ENCODE measurements at places on chromosomes 12 and 14.

DNA sequence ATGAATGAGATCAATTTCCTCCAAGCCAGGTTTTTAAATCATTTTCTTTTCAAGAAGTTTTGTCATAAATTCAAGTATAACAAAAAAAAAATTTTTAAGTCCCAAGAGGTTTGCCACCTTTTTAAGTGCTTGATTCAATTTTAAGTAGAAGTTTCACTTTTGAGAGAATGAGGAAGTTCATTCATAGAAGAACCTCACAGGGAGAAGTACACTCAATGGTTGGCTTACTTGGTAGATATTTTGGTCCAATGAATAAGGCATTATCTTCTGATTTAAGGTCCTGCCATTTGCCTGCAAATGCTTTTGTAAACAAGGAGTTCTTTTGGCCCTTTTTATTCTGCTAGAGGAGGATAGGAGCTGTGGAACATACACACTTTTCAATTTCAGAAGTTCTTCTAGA lies 96.7 kb upstream of the NOVA1 start:
- DNase-seq = no peak

DNA sequence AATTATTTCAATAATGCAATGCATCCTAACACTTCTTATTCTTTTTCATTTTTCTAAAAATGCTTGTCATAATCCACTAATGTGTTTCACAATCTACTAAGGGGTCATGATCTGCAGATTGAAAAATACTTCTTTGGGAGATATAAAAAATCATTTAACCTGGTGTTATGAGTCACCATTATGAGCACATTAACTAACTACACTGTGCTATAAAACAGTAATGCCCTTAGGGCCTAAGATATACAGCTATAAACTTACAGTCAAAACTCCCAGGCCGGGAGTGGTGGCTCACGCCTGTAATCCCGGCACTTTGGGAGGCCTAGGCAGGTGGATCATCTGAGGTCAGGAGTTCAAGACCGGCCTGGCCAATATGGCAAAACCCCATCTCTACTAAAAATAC lies 14.2 kb downstream of the ATXN2 start:
- no peak for DNase-seq

DNA sequence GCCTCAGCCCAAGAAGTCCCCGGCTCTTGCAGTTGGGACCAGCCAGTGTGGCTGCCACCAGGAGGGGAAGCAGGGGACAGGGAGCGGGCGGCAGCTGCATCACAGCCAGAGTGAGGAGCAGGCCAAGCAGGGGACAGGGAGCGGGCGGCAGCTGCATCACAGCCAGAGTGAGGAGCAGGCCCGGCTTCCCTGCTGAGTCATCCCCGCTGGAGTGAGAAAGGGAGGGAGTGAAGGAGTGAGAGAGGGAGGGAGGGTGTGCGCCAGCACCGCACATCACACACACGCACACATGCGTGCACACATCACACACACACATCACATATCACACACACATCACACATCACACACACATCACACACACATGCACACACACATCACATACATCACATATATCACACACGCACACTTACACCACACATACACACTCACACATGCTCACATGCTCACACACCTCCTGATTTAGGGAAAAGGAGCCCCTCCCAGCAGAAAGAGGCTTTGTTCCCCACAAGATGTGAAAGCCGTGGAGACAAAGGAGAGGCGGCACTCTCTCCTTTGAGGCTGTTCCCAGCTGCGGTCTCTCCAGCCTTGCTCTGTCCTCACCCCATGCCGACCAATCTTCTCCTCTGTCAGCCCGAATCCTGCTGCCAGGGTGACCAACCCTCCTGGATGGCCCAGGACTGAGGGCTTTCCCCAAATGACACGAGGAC lies 16.7 kb upstream of the ZDHHC22 start:
- DNase-seq = no peak

GRCh38 chr12:129409281-129409680 lies 494.5 kb downstream of the TMEM132D start:
- DNase-seq = no peak

DNA sequence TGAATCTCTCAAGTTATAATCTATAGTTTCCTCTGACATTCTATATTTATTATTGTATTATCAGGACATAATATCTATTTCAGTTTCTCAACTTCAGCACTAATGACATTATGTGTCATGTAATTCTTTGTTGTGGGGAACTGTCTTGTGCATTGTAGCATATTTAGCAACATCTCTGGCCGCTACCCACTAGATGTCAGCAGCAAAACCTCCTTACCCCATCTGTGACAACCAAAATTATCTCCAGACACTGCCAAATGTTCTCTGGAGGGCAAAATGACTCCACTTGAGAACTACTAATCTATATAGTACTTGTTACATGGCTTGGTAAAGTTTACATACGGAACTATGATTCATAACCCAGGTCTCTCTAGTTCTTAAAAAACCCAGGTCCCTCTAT lies 110.2 kb downstream of the RASSF9 start:
- DNase-seq = no peak

- no peak for DNase-seq
These were observed 101.4 kb upstream of the PPM1H start for GRCh38 chr12:63036216-63036973.

DNA sequence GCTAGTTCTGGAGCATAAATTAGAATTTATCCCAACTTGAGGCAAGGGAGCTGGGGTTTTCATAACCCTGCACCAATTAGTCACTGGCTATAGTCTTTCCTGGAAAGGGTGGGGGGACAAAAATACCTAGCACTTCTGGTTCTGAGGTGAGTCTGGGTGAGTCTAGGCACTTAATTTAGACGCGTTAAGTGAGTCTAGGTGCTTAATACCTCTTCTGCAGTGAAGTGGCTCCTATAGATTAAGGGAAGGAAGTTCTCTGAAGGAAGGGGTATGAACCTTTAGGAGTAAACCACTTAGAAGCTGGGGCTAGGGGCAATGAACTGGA lies 251.7 kb downstream of the EFCAB11 start:
- no peak for DNase-seq

- no peak for DNase-seq
These were observed 37.6 kb downstream of the SPTB start for GRCh38 chr14:64841772-64842750.

DNA sequence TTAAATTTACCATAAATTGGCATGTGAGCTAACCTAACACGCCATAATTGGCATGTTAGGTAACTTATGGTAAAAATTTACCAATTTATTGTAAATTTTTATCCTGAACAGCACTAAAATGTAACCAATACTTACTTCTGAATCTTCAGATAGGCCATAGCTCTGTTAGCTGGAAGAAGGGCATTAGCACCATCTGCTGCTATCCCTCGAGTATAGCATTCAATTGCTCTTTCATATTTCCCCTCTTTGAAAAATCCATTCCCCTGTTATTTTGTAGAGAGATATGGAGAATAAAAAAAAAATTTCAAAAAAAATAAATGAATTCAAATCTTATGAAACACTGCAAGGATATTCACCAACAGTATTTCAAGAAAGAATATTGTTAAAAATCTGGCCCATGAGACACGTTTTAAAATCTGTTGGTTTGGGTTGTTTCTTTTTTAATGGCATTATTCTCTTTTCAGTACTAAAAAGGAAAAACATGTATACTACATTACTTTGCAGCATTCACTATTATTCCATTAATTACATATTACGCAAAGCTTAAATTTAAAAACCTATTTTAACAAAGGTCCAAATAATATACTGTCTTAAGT lies 19.1 kb downstream of the RPAP3 start:
- DNase-seq = no peak

DNA sequence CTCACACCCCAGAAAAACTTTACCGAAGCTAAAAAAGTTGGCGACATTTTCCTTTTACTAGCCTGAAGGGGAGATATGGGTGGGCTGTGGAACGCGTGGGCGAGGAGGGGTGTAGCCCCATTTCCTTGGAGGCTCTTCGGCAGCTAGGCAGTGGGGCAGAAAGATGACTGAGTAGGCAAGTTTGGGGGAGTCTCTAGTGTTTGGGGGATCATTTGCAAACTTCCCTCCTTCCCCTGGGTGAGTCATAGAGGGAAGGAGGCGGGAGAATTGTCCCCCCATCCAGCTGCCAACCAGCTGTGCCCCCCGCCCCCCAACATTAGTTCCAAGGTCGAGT lies 2.3 kb downstream of the GLI1 start:
- no peak for DNase-seq

DNA sequence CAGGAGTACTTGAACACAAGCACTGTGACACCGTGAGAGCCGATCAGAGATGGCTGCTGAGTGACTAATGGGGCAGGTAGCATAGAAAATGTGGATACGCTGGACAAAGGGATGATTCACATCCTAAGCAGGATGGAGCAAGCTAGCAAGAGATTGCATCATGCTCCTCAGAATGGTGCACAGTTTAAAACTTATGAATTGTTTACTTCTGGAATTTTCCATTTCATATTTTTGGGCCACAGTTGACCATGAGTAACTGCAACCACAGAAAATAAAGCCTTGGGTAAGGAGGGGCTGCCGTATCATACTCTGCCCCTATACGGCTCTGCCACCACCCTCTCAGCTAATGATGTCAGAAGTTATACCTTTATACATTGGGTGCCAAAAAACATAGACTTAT lies 23.3 kb upstream of the MARK3 start:
- no peak for DNase-seq

DNA sequence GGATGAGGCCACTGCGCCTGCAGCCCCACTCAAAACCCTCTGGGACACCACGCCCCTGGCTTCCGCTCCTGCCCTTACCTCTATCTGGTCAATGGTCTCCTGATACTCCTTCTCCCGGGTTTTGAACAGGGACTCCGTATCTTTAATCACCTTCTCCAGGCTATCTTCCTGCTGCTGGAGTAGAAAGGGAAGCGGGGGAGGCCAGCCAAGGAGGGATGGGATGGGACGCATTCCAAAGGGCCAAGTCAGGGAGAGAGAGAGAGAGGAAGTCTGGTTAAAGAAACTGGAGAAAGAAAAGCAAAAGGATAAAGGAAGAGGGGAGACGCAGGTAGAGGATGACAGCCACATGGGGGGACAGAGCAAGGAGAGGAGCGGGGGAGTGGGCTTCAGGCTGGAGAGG lies 7.9 kb downstream of the IFFO1 start:
- DNase-seq = no peak

GRCh38 chr14:101561145-101561896 lies at the start of gene DIO3:
TSS of gene DIO3 (plus strand) at chr14:101561495.
- no peak for DNase-seq

- DNase-seq = no peak
These were observed 926.7 kb downstream of the GALC start for GRCh38 chr14:87066221-87066817.

DNA sequence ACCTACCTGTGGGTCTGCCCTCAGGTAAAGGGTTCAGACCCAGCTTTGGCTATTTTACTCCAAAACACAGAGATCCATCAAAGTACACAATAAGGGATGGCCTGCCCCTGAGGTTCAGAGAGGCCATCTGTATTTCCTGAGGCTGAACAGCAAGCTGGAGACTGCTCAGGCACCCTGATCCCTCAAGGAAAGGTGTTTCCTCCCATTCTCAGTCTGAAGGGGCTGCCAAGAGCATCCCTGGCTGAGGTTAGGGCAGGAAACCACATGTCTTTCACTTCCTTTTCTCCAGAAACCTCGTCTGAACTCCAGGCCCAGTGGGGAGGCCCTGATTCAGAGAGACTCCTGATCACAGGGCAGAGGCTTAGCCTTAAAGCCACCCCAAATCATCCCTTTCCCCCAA lies 1.5 kb downstream of the RILPL1 start:
- DNase-seq = no peak

DNA sequence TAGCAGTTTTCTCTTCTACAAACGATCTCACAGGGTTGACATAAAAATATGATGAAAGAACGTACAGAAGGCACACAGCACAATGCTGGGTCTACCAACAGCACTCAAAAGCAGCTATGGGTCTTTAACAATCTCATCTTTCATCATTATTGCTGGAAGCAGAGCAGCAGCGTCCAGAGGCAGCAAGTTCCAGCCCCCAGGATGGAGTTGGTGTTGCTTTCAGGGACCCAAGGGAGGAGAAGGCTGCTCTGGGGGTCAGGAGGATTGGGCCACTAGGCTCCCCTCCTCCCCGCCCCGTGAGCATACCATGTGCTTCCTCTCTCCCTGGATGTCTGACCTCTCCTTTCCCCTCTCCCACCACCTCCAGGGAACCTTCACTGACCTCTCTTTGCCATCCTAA lies 13.3 kb downstream of the KCTD10 start:
- no peak for DNase-seq

GRCh38 chr12:65740873-65741600 lies 83.2 kb upstream of the HMGA2 start:
- no peak for DNase-seq

DNA sequence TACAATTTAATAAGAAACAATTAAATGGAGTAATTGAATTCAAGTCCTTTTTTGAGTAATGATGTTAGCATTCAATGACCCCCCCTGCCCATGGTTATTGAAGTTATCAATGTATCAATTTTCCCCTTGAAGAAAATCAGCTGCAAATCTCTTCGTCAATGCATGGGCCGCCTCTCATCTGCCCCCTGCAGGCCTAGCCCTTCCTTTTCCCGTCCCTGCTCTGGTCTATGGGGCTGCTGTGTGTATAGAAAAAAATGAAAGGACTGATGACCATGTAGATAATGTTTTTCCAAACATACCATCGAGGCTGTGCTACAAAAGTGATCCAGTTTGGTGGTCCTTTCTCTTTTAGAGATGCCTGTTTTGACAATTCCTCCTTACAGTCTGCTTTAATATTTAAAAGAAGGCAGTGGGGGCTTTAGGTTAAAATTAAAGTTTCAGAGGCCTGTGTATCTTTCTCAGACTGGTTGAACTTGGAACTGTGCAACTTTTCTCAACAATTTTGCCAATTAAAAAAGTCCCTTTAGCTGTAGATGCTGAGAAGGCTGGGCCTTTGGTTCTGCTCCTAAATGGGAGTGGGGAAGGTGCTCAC lies 98.4 kb downstream of the APAF1 start:
- no peak for DNase-seq

GRCh38 chr12:121059031-121059898 lies 20.2 kb upstream of the OASL start:
- no peak for DNase-seq

GRCh38 chr12:105418229-105418628 lies 87.7 kb downstream of the C12orf75 start:
- DNase-seq = no peak

DNA sequence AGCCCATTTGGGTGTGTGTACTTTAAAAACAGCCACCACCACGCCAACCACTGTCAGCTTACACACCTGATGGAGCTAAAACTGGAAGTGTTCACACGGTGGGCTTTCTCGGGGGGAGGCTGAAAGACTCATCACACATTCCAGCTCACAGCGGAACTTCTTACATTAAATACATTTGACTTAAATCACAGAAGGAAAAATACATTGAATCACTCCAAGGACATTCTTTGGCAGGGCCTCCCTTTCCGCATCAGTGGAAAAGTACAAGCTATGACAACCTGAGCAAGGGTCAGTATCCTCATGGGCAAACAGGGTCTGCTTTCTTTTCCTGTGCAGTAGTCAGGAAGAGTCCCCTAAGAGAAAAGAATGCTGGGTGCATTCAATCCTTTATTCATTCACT lies 31.0 kb upstream of the TC2N start:
- DNase-seq = no peak

GRCh38 chr14:77302926-77303325 lies 17.8 kb downstream of the POMT2 start:
- no peak for DNase-seq

DNA sequence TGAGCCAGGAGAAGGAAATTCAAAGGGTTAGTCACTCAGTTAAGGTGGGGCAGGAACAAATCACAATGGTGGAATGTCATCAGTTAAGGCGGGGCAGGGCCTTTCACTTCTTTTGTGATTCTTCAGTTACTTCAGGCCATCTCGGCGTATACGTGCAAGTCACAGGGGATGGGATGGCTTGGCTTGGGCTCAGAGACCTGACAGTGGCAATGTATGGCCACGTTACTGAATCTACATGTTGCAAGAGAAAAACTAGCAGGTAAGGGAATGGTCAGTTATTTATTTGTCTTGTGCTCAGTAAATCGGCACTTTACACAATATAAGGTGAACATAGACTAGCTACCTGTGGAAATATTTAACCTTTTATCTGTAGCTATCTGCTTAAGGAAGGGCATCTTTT lies 11.9 kb downstream of the SLCO1B3 start:
- no peak for DNase-seq

Measured in NCI-H1436 treated with DMSO at 0.1 percent for 48 hours (cell line).